Nucleus accumbens (tissue), 56 donors: ENCODE measurements at places on chromosomes 5 and 9.

- no peak for DNase-seq
These were observed 82.0 kb downstream of the SIL1 start for GRCh38 chr5:139116100-139116655.

DNA sequence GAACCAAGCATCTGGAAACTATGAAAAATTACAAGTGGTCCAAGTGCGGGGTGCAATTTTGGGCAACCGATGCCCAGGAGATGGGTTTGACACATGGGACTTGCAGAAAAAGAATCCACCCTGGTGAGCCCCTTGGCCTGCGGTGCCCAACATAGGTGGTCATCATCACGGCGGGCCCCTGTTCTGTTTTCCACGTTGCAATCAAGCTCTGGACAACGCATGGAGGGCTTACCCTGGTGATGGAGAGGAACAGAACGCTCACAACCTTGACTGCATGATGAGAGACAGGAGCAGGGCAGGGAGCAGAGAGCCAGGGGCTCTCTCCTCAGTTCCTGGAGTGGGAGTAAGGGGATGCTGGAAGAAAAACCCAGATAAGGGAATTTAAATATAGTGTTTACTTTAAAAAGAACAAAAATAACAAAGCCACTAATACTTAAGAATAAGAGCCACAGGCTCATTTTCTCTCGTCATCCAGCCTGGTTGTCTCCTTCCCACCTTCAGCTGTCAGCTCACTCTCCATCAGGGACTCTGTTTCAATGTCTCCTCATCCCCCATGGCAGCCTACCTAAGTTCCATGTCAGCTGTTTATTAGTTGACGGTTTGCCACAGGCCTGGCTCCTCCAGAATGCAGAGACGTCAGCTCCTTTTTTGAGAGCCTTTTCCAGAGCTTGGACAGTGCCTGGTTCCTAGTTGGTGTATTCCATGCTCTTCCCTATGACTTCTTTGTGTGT is 172.1 kb downstream of the GADD45G start:
- no peak for DNase-seq

DNA sequence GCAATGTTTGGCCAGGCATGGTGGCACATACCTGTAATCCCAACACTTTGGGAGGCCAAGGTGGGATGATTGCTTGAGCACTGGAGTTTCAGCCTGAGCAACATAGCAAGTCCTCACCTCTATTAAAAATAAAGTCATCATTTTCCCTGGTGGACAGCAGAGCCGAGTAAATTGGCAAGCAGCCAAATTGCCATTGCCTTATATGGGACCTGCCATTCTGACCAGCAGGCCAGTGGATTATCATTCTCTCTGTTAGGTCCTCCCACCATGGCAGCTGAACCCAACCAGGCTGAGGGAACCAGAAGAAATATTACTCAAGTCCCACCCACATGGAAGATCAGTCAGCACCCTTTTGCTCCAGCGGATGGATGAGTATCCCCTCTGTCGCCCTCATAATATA is 1829.9 kb downstream of the EFNA5 start:
- no peak for DNase-seq

DNA sequence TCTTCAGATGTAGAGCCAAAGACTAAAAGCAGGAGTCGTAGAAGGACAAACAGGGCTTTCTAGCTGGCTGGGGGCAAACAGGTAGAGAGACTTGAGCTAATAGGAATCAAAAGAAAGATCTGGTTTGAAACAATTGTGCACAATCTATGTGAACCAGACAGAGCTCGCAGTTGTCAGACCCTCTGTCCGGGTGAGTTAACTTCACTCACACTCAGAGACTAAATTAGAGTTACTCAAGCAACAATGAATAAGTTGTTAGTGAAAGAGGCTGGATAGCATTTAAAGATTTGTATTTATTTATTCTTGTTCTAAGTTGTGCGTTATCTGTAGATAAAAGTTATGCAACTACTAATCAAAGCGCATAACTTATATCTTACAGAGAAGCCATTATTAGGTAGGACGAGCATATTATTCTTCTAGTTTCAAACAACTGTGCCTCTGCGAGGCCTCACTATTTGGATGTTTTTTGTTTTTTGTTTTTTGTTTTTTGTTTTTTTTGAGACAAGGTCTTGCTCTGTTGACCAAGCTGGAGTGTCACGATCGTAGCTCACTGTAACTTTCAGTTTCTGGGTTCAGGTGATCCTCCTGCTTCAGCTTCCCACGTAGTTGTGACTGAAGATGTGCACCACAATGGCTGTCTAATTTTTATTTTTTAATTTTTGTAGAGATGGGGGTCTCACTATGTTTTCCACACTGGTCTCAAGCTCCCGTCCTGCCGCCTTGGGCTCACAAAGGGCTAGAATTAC is 13.2 kb upstream of the LNPEP start:
- no peak for DNase-seq

DNA sequence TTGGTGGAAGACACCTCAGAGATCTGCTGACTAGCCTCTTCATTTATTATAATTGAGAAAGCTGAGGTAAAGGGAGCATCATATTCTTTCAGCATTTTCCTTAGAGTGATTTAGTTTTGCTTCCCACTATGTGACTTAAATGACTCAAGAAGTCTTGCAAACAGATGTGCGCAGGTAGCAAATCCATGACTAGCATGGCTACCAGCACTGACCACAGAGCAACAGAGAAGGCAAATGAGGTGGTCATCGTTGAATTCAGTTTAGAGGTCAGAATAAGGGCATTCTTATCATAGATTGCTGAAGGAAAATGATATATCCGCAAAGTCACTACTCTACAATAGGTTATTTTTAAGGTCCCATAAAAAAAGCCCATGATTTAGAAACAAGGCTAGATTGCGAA is 162.2 kb downstream of the PIK3R1 start:
- DNase-seq: no peak

DNA sequence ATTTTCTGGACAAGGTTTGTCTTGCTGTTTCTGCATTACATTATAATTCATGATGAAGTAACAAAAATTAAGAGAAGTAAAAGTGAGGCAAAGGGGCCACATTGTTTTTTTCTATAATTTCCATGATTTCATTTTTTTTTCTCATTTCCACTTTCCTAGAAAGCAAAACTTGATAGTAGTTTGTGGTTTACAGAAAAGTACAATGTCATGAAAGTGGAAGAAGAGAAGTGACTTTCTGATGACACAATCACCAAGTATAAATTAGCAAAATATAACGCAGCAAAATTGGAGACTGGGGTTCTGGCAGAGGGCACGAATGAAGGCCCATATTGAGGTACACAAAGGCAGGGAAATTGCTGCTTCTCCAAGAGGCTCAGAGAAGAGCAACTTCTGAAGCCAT is 5.0 kb upstream of the IFNA14 start:
- DNase-seq: no peak

DNA sequence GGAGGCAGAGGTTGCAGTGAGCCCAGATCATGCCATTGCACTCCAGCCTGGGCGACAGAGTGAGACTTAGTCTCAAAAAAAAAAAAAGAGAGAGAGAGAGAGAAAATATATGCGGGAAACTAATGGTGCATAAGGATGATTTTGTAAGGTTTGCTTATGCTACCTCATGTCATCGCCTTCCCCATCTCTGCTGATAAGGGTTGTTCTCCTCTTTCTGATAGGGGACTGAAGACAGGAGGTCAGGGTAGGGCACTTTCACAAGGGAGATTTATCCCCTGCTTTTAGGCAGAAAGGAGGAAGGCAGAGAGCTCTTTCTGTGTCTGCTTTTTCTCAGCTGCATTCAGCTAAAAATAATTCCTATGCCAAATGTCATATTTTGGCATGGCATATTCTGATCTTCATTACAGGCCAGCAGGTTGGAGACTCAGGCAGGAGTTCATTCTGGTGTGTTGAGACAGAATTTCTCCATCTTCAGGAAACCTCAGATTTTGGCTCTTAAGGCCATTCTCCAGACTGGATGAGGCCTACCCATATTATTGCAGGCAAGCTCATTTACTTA is 220.2 kb downstream of the AUH start:
- no peak for DNase-seq

- no peak for DNase-seq
These were observed 28.7 kb downstream of the CAMSAP1 start for GRCh38 chr9:135878528-135879236.

DNA sequence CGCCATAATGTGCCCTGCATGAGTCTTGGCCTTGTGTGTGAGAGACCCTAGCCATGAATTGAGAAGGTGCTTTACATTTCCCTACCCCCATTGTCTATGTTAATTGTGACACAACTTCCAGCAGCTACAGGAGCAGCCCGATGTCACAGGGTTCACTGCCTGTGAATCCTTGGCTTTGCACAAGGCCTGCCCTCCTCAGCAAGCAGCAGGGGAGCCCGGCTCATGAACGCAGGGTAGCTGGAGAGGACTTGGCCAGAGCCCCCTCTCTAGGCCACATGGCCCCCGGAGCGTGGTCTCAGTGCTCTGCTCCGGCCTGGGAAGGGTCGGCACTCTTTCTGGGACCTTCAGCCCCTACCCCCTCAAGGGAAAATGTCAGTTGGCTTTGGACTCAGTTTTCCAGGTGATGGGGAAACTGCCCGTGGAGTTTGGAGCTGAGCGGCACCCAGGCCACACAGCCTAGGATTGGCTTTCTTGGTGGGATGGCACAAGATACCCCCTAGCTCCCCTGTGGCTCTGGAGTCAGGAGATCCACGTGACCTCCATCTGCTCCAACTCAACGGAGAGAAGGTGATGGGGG is 160.8 kb downstream of the DAB2IP start:
- DNase-seq: no peak

DNA sequence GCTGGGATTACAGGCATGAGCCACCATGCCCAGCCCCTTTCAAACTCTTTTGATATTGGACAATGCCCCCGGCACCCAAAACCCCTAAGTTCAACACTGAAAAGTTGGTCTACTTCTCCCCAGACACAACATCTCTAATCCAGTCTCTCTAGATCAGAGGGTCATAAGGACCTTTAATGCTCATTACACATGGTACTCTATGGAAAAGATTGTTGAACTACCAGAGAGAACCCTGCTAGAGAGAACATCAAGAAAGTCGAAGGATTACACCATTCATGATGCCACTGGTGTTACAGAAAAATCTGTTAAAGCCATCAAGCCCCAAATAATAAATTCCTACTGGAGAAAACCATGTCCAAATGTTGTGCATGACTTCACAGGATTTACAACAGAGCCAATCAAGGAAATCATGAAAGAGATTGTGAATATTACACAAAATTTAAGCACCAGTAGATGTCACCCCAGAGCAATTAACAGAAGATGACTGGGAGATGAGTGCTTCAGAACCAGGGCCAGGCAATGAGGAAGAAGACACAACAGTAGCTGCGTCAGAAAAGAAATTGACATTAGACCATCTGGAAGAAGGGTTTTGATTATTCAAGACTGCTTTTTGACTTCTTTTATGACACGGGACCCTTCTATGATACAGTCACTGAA is 28.3 kb upstream of the NIPAL4 start:
- no peak for DNase-seq

DNA sequence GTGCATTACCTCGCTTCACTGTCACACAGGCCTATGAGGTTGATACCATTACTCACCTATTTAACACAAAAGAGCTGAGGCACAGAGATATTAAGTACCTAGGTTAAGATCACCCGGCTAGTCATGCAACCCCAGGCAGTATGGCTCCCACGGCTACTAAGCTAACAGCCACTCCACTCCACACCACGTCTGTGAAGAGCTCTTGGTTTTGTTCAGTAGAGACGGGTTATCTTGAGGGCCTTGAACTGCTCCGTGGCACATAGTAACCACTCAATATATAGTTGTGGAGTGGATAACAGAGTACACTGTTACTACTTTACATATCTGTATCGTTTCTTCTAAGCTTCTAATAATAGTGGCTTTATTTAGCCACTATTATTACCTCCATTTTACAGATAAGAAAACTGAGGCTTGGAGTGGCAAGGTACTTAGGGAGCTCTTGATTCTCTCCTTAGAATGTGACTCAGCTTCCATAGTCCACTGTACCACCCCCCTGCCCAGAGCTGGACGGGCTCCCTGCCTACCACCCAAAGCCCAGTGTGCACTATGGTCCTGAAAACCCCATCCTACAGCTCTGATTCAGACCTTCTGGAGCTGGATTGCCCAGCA is 1.0 kb upstream of the CORO2A start:
- no peak for DNase-seq

- no peak for DNase-seq
These were observed 51.4 kb downstream of the COL23A1 start for GRCh38 chr5:178538741-178539229.

DNA sequence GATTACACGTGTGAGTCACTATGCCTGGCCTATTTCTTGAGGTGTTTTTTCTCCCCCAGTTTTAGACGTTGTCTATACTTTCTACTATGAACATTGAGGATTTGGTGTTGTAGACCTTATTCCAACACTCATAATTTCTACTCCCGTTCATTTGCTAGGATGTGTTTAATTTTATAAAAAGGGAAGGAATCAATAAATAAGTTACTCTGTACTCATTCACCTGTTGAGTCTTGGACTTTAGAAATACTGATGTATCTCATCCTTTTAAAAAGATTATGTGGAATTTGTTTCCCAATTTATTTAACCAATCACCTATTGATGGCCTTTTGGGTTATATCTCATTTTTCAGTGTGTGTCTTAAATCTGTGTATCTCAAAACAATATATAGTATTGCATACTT is 3.2 kb downstream of the CDK7 start:
- no peak for DNase-seq

GRCh38 chr9:87554976-87555375 is 57.3 kb downstream of the DAPK1 start:
- no peak for DNase-seq

DNA sequence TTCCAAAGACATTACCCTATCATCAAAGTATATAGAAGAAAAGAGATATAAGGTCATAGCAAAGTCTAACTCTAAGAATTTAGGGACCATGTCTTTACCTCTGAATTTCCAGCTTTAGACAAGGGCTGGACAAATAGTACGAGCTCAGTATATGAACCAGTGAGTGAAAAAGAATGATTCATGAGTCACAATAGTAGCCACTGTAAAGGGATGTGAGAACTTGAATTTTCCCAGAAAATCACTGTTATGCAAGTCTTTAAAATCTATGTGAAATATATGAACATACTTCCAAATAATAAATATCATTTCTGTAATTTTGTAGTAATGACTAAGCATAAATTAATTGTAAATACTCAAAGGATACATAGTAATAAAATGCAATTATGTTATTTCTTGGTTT is 305.9 kb upstream of the PRR16 start:
- no peak for DNase-seq

DNA sequence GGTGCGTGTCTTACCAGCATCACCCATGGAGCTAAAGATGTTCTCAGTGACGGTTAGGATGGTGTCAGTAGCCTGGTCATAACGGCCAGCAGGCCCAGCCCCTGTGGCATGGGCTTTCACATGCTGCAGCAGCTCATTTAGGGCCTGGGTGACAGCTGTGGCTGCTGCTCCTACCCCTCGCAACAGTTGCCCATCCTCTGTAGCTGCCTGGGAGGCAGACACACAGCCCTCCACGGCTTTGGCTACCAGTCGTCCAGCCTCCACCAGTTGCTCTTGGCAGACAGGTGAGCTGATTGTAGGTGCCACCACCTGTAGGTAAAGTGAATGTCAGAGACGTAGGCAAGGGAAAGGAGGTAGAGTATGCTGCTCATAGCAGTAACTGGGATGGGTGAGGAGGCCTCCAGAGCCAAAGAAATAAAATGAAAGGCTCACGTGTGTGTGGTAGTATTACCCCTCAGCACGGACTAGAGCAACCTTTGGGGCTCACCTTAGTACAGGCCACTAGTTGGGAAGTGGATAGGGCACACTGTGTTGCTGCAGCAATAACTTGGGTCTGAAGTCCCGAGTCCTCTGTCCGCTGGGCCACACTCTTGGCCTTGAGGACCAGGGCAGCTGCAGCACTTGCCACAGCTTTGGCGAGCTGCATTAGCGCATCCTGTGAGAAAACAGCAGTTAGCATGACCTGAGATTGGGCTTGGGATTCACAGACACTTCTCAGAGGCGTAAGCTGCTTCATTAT is 14.7 kb downstream of the TLN1 start:
- DNase-seq: no peak
